Ovary (tissue), 10 donors: ENCODE measurements at places on chromosomes 6 and 20. TPM values are rescaled to one million over a fixed set of nuclear protein-coding genes. Genes with fewer than 3 reads are reported as not detected.

The LMBRD1 gene
- 83.0 TPM for polyA plus RNA-seq

DNA sequence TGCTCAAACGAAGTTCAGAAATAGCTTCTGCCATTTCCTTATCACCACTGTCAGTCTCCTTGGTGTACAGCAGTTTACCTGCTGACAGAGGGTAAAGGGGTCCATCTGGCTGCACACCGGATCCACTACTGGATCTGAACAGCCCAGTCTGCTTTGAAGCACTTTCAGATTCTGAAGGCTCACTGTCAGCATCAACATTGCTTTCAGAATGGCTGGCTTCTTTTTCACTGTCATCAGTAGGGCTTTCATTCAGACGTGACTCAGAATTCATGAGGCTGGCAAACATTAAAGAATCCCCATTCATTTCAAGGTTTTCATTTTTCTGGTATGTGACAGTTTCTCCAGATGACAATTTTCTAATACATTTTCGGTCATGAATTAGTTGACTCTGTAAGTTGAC is 21.0 kb upstream of the PNISR start:
- no peaks in the 10 kb centered on the region for H3K36me3 ChIP-seq
- no peak for DNase-seq
- no peak overlapping the region for H3K4me3 ChIP-seq
- H3K27me3 ChIP-seq, result no peaks in the 10 kb centered on the region
- no peak overlapping the region for H3K27ac ChIP-seq
- H3K4me1 ChIP-seq, result no peaks in the 10 kb centered on the region

The BAG2 gene
- polyA plus RNA-seq, result 9.6 TPM

The LY6G6D gene
- polyA plus RNA-seq, result not detected

The GJA1 gene
- 464 TPM for polyA plus RNA-seq

The PTPRT gene
- 0.01 TPM for polyA plus RNA-seq

- DNase-seq, result no peak
- H3K36me3 ChIP-seq, result no peaks in the 10 kb centered on the region
- H3K4me1 ChIP-seq, result no peaks in the 10 kb centered on the region
- H3K4me3 ChIP-seq, result no peak overlapping the region
- H3K27ac ChIP-seq, result no peak overlapping the region
These were observed 51.2 kb downstream of the C6orf52 start for GRCh38 chr6:10643201-10643651.

The METTL24 gene
- 2.0 TPM for polyA plus RNA-seq

The STMND1 gene
- polyA plus RNA-seq, result 0.07 TPM

- no peaks in the 10 kb centered on the region for H3K27me3 ChIP-seq
- H3K4me3 ChIP-seq, result no peak overlapping the region
- no peaks in the 10 kb centered on the region for H3K4me1 ChIP-seq
- H3K36me3 ChIP-seq, result no peaks in the 10 kb centered on the region
These were observed 158.2 kb upstream of the ZFP64 start for GRCh38 chr20:52349806-52350205.

GRCh38 chr6:69105288-69105687 is 470.2 kb downstream of the ADGRB3 start:
- no peak for DNase-seq
- H3K27ac ChIP-seq, result no peak overlapping the region
- H3K36me3 ChIP-seq, result no peaks in the 10 kb centered on the region
- H3K27me3 ChIP-seq, result no peaks in the 10 kb centered on the region
- H3K4me1 ChIP-seq, result no peaks in the 10 kb centered on the region
- no peak overlapping the region for H3K4me3 ChIP-seq

The GLP1R gene
- 0.08 TPM for polyA plus RNA-seq

DNA sequence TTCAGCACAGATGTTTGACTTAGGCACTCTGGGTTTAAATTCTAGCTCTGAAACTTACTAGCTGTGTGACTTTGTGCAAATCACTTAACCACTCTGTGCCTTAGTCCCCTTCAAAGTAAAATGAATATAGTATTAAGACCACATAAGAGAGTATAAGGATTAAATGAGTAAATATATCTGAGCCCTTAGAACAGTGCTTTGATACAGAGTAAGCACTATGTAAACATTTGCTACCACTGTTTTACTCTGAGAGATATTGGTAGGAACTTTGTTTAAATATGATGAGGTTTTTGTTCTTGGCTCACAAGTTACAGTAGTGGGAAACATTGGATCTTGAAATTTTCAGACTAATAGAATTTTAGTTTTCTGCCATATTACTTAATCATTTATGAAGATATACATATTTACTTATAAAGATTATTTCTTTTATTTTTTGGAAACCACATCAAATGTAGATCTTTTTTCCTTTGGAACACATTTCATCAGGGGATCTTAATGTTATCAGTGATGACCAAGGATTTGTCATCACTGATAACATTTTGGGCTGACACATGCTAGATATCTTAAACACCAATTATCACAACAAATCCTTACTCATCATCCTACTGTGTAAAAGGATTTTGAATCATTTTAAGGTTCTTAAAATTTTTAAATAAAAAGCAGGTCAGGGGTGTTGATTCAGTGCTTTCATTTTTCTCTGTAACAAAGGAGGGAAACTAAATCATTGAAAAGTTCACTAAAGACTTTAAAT is 226.2 kb downstream of the EYA4 start:
- no peak for DNase-seq
- H3K27ac ChIP-seq, result no peak overlapping the region
- H3K27me3 ChIP-seq, result no peaks in the 10 kb centered on the region
- H3K4me3 ChIP-seq, result no peak overlapping the region
- no peaks in the 10 kb centered on the region for H3K36me3 ChIP-seq
- no peaks in the 10 kb centered on the region for H3K4me1 ChIP-seq

DNA sequence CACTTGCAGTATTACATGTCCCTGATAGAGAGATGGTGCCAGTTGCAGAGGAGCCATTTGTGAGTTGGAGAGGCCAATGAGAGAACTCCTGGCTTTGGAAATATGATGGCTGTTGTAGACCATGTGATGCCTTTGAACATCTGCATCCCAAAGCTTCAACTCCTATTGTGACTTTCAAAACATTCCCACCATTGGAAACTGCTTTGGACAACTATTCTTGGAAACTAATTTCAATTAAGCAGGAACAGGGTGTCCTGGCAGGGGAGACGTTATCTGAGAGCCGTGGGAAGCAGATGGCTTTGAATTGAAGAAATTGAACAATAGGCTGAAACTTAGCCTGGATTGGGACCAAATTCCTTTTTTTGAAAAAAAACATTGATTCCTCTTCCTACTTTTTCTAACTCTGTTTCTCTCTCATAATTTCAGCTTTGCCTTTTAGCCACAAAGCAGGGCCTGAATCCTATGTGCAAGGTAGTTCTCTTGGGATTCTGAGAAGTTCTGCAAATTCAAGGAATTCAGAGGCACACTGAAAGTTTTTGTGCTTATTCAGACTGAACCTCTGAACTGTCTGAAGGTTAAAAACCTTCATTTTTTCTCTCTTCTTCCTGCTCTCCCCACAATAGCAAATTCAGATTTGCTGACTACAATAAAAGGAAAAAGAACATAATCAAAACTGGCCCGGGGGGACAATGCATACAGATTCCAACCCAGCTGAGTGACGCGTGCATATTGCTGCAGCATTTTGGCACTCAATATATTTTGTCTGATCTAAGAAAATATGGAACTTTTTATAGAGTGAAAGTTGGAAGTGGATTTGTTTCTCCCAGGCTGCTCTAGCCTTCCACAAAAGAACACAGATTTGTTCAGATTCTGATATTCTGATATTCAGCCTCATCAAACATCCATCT is 720.4 kb upstream of the CHD6 start:
- DNase-seq, result no peak
- H3K4me3 ChIP-seq, result no peak overlapping the region
- H3K27me3 ChIP-seq, result no peaks in the 10 kb centered on the region
- no peaks in the 10 kb centered on the region for H3K36me3 ChIP-seq
- H3K4me1 ChIP-seq, result peaks cover 2% of the 10 kb centered on the region

GRCh38 chr6:148518511-148519156 is 176.0 kb downstream of the SASH1 start:
- no peak for DNase-seq
- H3K4me1 ChIP-seq, result peaks cover 5% of the 10 kb centered on the region
- H3K27me3 ChIP-seq, result no peaks in the 10 kb centered on the region
- H3K4me3 ChIP-seq, result no peak overlapping the region
- no peaks in the 10 kb centered on the region for H3K36me3 ChIP-seq

DNA sequence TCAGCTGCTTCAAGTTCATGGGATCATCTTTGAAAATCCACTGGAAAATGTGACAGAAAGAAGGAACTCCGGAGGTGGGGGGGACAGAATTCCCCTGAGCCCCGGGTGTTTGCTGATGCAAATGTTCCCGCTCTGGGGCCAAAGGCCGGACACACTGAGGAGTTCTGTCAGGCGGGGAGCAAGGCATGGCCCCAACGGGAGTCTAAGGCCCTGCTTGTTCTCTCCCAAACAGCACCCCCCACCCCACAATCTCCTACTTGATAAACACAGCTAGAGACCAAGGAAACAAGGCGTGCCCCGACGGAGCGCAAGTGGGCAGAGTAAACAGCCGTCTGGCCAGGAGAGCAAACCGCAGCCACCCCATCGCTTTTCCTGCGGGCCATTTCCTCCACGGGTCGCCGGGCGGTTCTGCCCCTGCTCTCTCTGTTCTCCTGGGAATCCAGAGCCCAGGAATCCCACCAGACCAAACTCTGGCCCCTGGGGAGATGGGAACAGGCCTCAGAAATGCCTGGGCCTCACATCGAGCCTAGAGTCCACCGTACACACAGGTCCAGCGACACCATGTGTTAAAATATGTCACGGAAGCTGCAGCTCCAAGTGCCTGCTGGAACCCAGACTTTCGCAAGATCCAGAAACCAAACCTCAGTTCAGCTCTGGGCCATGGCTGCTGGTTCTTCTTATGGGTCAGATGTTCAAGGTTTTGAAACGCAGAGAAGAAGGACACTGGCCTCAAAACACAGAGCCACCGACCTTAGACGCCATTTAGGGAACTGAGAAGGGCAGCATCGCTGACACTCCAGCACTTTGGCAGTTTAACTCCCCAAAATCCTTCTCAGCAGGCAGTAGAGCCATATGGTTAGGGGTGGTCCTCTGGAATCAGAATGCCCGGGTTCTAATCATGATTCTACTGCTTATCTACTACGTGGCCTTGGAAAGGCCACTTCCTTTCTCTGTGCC is 104.2 kb downstream of the PREX1 start:
- H3K4me3 ChIP-seq, result no peak overlapping the region
- H3K27ac ChIP-seq, result no peak overlapping the region
- DNase-seq, result no peak

The C20orf202 gene
- polyA plus RNA-seq, result 0.58 TPM

GRCh38 chr6:116020738-116021137 is 40.0 kb downstream of the FRK start:
- DNase-seq, result no peak
- H3K27ac ChIP-seq, result no peak overlapping the region
- peaks cover 3% of the 10 kb centered on the region for H3K4me1 ChIP-seq
- H3K36me3 ChIP-seq, result no peaks in the 10 kb centered on the region
- H3K4me3 ChIP-seq, result no peak overlapping the region

GRCh38 chr20:53958260-53958659 is 112.1 kb downstream of the BCAS1 start:
- DNase-seq, result no peak
- H3K27ac ChIP-seq, result no peak overlapping the region
- no peaks in the 10 kb centered on the region for H3K27me3 ChIP-seq
- no peak overlapping the region for H3K4me3 ChIP-seq

The ADGRG6 gene
- 1.6 TPM for polyA plus RNA-seq

The HLA-DRA gene
- 118 TPM for polyA plus RNA-seq

GRCh38 chr6:118908441-118908840 is 14.5 kb downstream of the ASF1A start:
- no peak overlapping the region for H3K27ac ChIP-seq
- H3K4me1 ChIP-seq, result no peaks in the 10 kb centered on the region
- no peaks in the 10 kb centered on the region for H3K36me3 ChIP-seq

- H3K27me3 ChIP-seq, result no peaks in the 10 kb centered on the region
- no peak overlapping the region for H3K4me3 ChIP-seq
- no peak for DNase-seq
- no peak overlapping the region for H3K27ac ChIP-seq
These were observed 1285.6 kb upstream of the EYS start for GRCh38 chr6:66992660-66993059.

The WFDC10B gene
- polyA plus RNA-seq, result not detected

DNA sequence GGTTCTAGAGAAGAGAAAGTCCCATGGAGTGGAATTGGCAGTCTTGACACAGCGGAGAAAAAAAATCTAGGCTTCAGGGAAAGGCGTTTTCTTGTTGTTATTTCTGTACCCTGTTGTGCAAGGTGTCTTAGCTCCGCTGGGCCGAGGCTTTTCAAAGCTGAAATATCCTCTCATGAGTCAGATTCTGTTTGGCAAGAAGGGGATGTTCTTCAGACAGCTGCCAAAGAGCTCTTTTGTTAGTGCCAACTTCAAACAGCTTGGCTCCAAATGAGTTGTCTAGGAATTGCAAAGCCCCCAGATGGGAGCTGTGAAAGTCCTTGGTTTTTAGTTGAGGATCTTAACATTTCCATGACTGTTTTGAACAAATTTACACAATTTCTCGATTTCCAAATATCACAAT is 45.6 kb downstream of the LRRN4 start:
- peaks cover 5% of the 10 kb centered on the region for H3K4me1 ChIP-seq
- no peak overlapping the region for H3K27ac ChIP-seq
- peak; percentile 58 for DNase-seq
- no peaks in the 10 kb centered on the region for H3K27me3 ChIP-seq
- peak overlapping the region; percentile 3 for H3K4me3 ChIP-seq
- no peaks in the 10 kb centered on the region for H3K36me3 ChIP-seq

GRCh38 chr6:133447924-133448323 is 206.8 kb downstream of the EYA4 start:
- no peak overlapping the region for H3K27ac ChIP-seq
- H3K4me1 ChIP-seq, result no peaks in the 10 kb centered on the region
- H3K27me3 ChIP-seq, result no peaks in the 10 kb centered on the region
- H3K4me3 ChIP-seq, result no peak overlapping the region

- peaks cover 17% of the 10 kb centered on the region for H3K4me1 ChIP-seq
- DNase-seq, result peak; percentile 58
- no peak overlapping the region for H3K4me3 ChIP-seq
These were observed 294.0 kb downstream of the SOX4 start for GRCh38 chr6:21887231-21888185.

GRCh38 chr20:51190783-51191180 is 167.9 kb upstream of the KCNG1 start:
- H3K27me3 ChIP-seq, result no peaks in the 10 kb centered on the region
- H3K4me3 ChIP-seq, result no peak overlapping the region
- no peak overlapping the region for H3K27ac ChIP-seq
- H3K36me3 ChIP-seq, result no peaks in the 10 kb centered on the region
- no peak for DNase-seq

- H3K27ac ChIP-seq, result no peak overlapping the region
- no peaks in the 10 kb centered on the region for H3K27me3 ChIP-seq
- peaks cover 24% of the 10 kb centered on the region for H3K4me1 ChIP-seq
- no peak overlapping the region for H3K4me3 ChIP-seq
- no peaks in the 10 kb centered on the region for H3K36me3 ChIP-seq
These were observed 48.2 kb upstream of the TLDC2 start for GRCh38 chr20:36827541-36828279.

DNA sequence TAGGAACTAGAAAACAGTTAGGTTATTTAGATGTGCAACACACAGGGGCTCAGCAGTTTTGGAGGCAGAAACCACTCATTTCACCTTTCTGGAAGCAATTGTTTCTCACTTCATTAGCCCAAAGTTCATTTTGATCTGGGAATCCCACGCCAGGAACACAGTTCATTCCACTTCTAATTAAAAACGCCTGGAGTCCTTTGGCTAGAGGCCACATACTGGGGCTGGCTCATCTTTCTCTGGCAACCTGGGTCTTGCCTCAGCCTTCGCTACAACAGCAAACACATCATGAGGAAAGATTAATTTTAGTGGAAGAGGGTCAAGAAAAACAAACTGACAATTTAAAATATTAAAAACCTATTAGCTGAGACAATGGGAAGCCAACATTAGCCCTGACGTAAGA is 69.7 kb downstream of the RFPL4B start:
- H3K36me3 ChIP-seq, result no peaks in the 10 kb centered on the region
- no peaks in the 10 kb centered on the region for H3K27me3 ChIP-seq
- no peak overlapping the region for H3K27ac ChIP-seq
- DNase-seq, result peak; percentile 63
- peaks cover 4% of the 10 kb centered on the region for H3K4me1 ChIP-seq

The ADGB gene
- not detected for polyA plus RNA-seq

The PRPH2 gene
- 2.0 TPM for polyA plus RNA-seq
